Colonic mucosa (tissue), 4 donors: ENCODE measurements at places on chromosomes 12 and 14.
A peak's percentile ranks its signal among the peaks of the same experiment; 100 is the strongest.

DNA sequence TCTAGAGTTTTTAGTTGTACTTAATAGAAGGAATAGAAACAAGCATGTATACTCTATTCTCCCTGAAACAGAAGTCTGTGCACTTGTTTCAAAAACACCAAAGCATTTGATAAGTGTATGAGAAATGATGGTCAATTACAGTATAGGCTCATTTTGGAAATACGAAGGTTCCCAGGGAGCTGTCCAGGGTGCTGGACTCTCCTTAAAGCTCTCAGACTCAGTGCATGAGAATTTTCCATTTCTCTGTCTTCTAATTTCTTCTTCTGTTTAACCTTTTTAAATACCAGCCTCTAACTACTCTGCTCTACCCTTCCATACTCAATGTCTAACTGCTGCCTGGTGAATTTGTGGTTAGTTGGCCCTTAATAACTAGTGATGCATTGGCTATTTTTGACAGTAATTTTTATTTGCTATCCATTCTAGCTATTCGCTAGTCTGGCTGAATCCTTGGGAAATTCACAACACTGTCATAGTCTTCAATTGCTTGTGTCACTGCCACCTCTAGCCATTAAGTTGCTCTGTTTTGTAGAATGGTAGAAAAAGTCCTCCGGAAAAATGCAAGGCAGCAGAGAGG, 229.2 kb downstream of the NRXN3 start:
- no peak for DNase-seq

GRCh38 chr14:65503771-65504170, 91.2 kb downstream of the FUT8 start:
- no peak for DNase-seq

- DNase-seq: peak; percentile 31
Observed at GRCh38 chr14:23294734-23295561, 7.7 kb downstream of the PPP1R3E start.

GRCh38 chr14:95815226-95815690, 61.4 kb upstream of the TUNAR start:
- no peak for DNase-seq

- DNase-seq: no peak
Observed at GRCh38 chr14:94542811-94543440, 18.3 kb upstream of the SERPINA4 start.
